ENCODE measurements at places on chromosomes 2 and 18.
A peak's percentile ranks its signal among the peaks of the same experiment; 100 is the strongest.

- no peak for DNase-seq
Observed at GRCh38 chr2:168244318-168244717, 3.1 kb downstream of the STK39 start.

- DNase-seq = no peak
Observed at GRCh38 chr18:42559069-42559690, 556.3 kb downstream of the RIT2 start.

- no peak for DNase-seq
Observed at GRCh38 chr18:44156126-44156525, 524.6 kb upstream of the SETBP1 start.

GRCh38 chr2:24189551-24189950 is 14.7 kb downstream of the FAM228A start:
- DNase-seq = no peak

DNA sequence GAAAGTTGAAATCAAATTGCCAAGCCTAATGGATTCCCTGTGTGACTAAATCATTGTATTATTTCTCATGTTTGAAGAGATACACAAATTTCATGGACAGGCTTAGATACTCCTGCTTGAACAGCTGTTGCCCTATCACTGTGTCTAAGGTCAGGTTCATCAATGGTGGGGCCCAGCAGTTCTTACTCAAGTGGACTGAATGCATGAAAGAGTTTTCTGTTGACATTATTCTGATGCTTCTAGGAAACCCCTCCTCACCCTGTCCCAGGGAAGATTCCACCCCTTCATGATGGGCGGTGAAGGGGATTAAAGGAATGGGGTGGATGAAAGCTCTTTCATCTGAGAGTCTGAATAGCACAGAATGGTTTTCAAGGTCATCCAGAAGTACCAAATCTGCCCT is 148.8 kb downstream of the INO80D start:
- no peak for DNase-seq

- DNase-seq = no peak
Observed at GRCh38 chr2:232367016-232367415, 11.5 kb upstream of the ALPP start.

GRCh38 chr2:47379384-47379783 is 23.6 kb upstream of the MSH2 start:
- DNase-seq = no peak

DNA sequence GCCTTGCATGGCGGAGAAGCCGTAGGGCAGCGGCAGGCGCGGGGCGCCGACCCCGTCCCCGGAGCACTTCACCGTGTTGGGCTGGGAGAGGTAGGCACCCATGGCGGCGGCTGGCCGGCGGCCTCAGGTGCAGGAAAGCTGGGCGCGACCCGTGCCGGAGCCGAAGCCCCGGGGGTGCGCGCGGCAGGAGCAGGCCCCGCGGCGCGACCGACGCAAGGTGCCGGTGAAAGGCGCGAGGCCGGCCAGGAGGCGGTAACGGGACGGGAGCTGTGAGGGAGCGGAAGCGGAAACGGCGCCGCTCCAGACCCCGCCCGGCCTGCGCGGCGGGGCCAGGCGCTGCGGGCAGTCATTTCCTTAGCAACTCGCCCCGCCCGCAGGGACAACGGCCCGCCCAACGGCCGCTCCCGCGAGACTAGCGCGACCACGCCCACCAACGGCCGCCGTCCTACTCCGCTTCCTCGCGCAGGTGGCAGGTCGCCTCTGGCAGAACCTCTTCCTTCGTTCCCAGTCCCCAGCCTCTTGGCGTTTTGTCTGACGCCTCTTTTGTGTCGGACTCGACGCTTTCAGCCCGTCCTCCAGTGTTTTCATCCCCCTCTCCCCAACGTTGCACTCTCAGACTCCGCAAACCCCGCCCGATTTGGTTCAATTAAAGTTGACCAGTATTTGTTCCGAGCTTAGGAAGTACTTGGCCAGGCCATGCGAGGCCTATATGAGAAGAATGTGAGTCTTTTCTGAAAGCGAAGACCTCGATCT is at the start of gene PPM1G:
PPM1G (minus strand) TSS at position 271 of the 753 bp plus-strand sequence; CDS start at position 102, 169 bp downstream.
- peak; percentile 94 for DNase-seq

DNA sequence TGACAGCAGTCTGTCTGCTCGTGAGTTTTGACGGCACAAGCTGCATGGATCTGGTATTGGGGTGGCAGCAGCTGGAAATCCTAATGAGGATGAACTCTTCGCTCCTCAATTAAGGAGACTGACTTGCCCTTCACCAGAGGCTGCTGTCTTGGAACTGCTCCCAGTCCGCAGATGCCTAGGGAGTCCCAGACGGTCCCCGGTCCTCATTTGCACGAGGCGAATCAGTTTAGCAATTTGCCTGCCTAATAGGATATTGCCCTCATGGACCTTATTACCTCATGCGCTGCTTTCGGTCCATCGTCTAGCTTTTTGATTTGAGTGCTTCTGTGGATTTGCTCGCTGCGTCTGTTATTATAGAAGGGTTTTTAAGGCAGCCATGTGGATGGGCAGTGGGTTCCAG is 40.6 kb downstream of the ASAP2 start:
- DNase-seq = no peak

Data from stimulated activated CD8-positive, alpha-beta memory T cell treated with anti-CD3 and anti-CD28 coated beads, Interleukin-12 subunit alpha, Interleukin-12 subunit beta, amount 100 ng/mL, for 1 hour (primary cell).